ENCODE measurements at places on chromosomes 3 and 15.

DNA sequence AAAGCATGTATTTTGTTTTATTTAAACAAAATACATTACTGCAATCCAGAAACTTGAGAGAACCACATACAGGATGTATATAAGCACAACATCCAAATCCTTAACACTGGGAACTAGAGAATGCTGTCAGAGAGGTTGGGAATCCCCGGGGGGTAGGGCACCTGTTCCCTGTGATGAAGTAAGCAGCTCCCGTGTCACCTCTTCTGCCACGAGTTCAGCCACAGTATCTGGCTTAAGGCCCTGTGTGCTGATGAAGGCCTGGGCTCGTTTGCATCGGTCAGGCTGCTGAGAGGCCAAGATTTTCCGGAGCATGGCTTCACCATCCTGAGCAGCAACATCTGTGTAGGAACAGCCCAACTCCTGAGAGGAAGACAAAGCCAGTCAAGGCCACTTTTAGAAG, 36.4 kb downstream of the EIF3J start:
- DNase-seq, result no peak

DNA sequence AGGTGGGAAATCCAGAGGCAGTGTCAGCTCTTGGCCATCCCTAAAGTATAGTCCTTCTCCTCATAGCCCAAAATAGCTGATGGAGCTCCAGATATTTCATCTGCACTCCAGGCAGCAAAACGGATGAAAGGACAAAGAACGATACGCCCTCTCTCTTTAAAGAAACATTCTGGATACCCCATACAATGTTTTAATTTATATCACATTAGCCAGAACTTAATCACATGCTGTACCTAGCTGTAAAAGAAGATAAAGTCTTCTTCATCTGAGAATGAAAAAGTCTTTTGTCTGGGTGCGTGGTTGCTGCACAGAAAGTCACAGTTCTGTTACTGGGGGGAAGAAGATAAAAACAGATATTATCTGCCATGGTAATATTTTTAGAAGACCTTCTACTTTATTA, 4.3 kb upstream of the SHC4 start:
- DNase-seq, result no peak

DNA sequence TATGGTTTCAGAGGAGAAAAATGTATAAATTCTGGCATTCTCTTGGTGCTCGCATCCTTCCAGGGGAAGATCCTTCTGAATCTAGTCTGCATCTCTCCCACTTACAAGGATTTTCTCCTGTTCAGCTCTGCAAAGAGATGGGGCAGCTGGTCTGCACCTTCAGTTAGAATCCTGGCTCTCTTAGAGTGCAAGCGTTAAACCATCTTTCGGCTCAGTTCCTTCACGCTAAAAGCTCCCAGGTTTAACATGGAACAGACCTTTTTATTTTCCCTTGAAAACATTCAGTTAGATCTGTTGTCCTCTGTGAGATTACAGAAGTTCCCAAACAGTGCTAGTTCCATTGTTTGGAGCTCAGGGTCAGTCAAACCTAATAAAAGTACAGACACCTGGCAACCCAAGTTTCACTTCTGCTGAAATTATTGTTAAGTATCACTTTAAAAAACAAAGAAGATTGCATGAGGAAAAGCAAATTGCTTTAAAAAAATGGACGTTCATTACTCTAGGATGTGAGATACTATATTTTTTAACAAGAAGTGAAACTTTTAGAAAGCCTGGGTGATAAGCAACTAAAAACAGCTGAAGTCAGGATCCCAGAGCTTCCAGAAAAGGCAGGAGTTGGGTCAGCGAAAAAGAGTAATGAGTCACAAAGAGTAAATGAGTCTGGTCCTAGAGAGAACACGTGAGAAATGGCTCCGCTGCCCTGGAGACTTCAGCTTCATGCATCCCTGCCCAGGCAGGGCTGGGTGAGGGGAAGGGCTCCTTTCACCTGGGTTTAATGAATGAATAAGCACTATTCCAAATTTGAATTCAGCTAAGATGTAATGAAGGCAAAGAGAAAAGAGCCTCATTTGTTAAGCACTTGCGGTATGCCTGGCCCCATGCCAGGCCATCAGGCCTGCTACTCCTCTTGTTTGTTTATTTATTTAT, 63.3 kb downstream of the ABTB1 start:
- peak; percentile 37 for DNase-seq

- DNase-seq, result no peak
Observed at GRCh38 chr3:114623420-114624046, 329.7 kb downstream of the TIGIT start.
